ENCODE measurements at places on chromosomes 2 and 18.

- DNase-seq: no peak
Observed at GRCh38 chr2:76579911-76580310, 869.2 kb upstream of the GCFC2 start.

DNA sequence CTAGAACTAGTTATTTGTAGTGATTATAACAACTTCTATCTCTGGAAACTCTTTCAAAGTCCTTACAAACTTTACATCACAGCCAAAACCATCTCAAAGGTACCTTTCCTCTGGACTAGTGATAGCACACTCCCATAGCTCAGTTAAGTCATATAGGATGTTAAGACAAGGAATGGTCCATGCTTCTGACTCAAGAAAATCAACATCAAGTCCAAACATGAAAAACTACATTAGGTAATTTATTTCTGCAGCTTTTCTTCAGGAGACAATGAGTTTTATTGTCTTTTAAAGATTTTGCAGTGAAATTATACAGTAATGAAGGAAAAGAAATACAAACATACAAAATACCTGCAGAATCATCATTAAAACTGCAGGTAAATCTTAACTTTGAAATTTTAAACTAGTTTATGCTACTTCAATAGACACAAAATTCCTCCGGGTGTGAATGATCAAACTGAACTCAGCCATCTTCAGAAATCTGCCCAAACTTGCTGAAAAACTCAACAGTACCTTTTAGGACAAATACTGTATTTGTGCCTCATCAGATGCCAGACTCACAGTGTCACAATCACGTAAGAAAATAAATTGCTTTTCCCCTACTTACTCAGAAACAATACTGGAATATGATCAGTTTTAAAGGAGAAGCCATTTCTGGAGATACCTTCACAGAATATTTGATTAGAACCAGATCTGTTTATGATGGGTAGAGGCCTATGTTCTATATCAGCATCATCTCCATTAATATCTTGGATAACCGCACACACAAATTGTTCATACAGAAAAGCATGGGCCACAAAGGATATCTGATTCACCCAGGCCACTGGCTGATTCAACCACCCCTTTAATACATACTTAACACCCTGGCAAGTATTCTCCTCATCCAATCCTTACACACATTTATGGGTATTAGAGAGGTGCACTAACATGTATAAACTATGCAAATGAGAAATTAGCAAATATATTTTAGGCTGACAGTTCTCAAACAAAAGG is 2.6 kb downstream of the TMEM131 start:
- no peak for DNase-seq

DNA sequence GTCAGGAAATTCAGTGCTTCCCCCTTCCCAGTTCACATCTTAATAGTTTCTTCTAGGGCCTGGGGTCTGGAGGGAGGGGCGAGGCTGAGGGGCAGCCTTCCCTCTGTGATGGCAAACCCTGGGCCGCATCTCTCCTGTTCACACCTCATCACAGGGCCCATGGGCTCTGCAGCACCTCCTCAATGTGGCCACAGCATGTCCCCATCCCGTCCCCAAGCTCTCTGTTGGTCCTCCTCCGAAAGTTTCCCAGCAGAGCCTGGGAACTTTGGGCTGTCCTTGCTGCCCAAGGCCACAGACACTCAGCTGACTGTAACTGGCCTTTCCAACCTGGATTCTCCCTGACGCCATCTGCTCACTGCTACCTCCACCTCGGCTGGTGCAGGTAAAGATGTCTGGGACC is 112.7 kb upstream of the PTPRM start:
- no peak for DNase-seq

DNA sequence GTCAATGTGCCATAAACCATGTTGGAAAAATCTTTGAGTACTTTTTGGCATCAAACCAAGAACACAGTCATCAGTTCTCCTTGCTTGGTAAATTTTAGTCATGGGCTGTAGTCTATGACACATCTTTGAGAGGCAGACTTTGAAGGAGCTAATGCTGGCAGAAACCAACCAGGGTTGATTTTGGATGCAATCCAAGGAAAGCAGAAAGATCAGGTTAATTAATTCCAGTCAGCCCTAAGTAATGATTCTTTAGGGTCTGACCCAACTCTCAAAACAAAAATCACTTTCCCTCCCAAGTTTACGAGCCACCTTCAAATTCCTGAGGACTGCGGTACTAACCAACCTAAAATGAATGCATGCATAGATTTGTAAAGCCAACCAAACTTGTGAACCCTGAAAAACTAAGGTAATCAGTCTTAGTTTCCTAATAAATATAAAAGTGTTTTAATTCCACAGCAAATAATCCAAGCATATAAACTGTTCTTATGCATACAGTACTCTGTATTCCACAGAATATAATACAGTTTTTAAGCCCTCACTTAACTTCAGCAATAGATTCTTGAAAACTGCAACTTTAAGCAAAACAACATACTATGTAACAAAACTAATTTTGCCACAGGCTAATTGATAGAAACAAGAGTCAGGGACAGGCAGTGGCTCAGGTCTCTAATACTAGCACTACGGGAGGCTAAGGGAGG is 22.0 kb downstream of the AP1S3 start:
- DNase-seq: no peak

DNA sequence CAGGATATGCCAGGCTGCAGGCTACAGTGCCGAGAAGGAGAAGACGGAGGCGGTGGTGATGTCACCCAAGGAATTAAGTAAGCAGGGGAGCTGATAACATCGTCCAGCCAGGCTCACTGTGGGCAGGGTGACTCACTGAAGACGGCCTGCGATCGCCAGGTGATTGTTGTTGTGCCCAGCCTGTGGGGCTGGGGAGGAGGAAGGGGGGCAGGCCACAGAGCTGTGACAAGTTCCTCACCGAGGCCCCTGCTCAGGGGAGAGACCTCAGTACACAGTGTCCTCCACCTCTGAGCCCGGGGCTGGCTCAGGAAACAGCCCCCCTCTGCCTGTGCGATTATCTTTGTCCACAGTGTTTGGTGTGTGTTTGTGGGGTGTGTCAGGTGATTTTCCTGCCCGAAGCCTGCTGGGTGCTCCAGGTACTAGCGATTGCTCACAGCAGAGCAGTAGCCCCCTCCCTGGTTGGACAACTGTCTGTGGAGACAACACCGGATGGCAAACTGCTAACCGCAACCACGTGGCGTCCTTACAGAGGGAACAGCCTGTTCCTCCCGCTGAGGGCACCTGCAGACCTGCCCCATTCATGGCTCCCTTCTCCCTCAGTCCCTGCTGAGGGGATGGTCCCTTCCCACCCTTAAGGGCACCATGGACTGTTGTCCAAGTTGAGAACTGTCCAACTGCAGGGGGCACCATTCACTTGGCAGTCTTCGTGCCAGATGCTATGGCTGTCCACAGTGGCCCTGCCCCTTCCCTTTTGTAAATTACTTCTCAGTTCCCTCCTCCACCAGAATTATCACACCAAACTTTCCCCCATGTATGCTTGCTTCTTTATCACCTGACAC is 95.1 kb downstream of the ZFP36L2 start:
- no peak for DNase-seq

- peak; percentile 11 for DNase-seq
Observed at GRCh38 chr2:50492477-50492851, 539.5 kb downstream of the NRXN1 start.

DNA sequence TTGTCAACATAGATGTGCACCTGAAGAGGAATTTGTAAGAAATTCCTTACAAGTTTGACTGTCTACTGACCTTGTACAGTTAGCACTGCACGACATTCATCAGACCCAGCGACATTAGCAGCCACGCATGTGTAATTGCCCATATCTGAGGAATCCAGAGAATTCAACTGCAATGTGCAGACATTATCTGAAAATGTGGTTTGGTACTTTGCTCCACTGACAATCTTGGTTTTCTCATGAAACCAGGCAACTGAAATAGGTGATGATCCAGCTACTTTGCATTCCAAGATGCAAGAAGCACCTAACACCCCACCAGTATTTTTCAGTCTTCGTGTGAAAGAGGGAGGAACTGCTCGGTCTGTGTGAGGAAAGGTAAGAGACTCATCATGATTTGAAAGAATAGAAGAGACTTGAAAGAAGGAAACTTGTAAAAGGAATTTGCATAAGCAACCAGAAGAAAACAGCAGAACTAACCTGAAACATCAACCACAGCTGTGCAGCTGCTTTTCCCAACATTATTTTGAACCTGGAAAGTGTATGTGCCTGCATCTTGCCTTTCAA is 83.4 kb downstream of the TTN start:
- DNase-seq: no peak
